ENCODE measurements at places on chromosomes 11 and 22. TPM values are rescaled to one million over a fixed set of nuclear protein-coding genes. Genes with fewer than 3 reads are reported as not detected.

Gene ANO1
- 0.14 TPM for total RNA-seq

Gene OR5B12
- not detected for total RNA-seq

Gene TRIM29
- not detected for total RNA-seq

Gene CWF19L2
- total RNA-seq = 11.5 TPM

Gene BTG4
- not detected for total RNA-seq

Gene P4HA3
- not detected for total RNA-seq

Gene TMEM191C
- 0.53 TPM for total RNA-seq

Gene OR5AK2
- total RNA-seq = not detected

Gene RIC8A
- 152 TPM for total RNA-seq

Gene CNTF
- total RNA-seq = 3.5 TPM

Gene APOA1
- total RNA-seq = 1.4 TPM

Gene MPZL2
- 12.9 TPM for total RNA-seq

Gene SBF1
- total RNA-seq = 128 TPM

Gene MYO7A
- total RNA-seq = not detected

Gene OR5AN1
- not detected for total RNA-seq

Gene SCGB1D2
- total RNA-seq = not detected

Gene RIN1
- total RNA-seq = 2.2 TPM

Gene LMNTD2
- total RNA-seq = 0.71 TPM

Gene OR6A2
- not detected for total RNA-seq

Gene ST14
- 0.21 TPM for total RNA-seq

Gene CRYBB2
- 0.58 TPM for total RNA-seq

Gene KRTAP5-8
- not detected for total RNA-seq

Gene GLYATL2
- not detected for total RNA-seq

Gene C11orf42
- not detected for total RNA-seq

Gene PHLDA2
- 8.6 TPM for total RNA-seq

Gene SLC5A12
- not detected for total RNA-seq

Gene MRGPRX2
- total RNA-seq = not detected

Gene TEX54
- total RNA-seq = 0.89 TPM

Gene MOGAT2
- not detected for total RNA-seq

Gene SYT12
- total RNA-seq = 0.16 TPM

Gene CHRM4
- 0.25 TPM for total RNA-seq

Gene FAM168A
- total RNA-seq = 8.7 TPM

Gene TMEM132A
- 1.4 TPM for total RNA-seq

Gene ANKRD42
- 8.4 TPM for total RNA-seq

Gene ZNF280A
- total RNA-seq = not detected

Gene NECTIN1
- total RNA-seq = 7.5 TPM

Gene PITPNM1
- total RNA-seq = 118 TPM

Gene CCDC116
- total RNA-seq = 1.3 TPM

Gene TPBGL
- 0.22 TPM for total RNA-seq

Gene GRAMD1B
- 24.4 TPM for total RNA-seq

Gene SCARF2
- total RNA-seq = 0.37 TPM

Gene APLNR
- not detected for total RNA-seq

Gene MOB2
- 17.7 TPM for total RNA-seq

Gene CARD18
- total RNA-seq = not detected

Gene DEFB131B
- not detected for total RNA-seq

Gene KRTAP5-9
- total RNA-seq = not detected

Gene GGT5
- 0.11 TPM for total RNA-seq

Gene ACRV1
- total RNA-seq = not detected

Gene RIMBP3C
- 0.57 TPM for total RNA-seq

Gene SLC22A12
- total RNA-seq = not detected

Gene TTLL8
- total RNA-seq = not detected

Gene CARD16
- 2.7 TPM for total RNA-seq

Gene TUG1
- total RNA-seq = 36.3 TPM

Gene ACR
- total RNA-seq = not detected

Gene MYO18B
- 0.03 TPM for total RNA-seq

Gene TMEM191B
- not detected for total RNA-seq

All from activated T-cell treated with anti-CD3 and anti-CD28 coated beads, Interleukin-2, amount 50 U/mL, for 4 hours (primary cell).